ENCODE measurements at places on chromosomes 12 and 14.

- no peak for DNase-seq
These were observed 3.6 kb downstream of the ISCU start for GRCh38 chr12:108565976-108566375.

DNA sequence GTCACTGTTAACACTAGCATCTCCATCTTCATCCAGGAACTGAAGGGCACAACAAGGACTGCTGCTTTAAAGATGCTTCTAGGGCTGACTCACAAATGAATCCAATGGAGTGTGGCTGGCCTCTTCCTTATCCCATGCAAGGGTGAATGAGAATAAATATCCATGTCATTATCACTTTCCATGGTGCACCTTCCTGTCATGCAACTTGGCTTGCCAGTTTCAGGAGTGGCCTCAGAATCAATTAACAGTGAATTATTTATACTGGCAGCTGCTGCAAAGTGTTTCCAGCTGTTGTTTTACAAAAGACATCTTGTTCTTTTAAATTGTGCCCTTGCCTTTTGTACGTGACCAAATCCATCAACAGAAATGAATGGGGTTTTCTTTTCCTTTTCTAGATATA is 499.3 kb upstream of the TMEM132C start:
- DNase-seq = no peak

GRCh38 chr14:79043194-79043889 is 873.2 kb downstream of the NRXN3 start:
- no peak for DNase-seq

GRCh38 chr14:101926085-101926484 is 38.3 kb upstream of the DYNC1H1 start:
- no peak for DNase-seq

DNA sequence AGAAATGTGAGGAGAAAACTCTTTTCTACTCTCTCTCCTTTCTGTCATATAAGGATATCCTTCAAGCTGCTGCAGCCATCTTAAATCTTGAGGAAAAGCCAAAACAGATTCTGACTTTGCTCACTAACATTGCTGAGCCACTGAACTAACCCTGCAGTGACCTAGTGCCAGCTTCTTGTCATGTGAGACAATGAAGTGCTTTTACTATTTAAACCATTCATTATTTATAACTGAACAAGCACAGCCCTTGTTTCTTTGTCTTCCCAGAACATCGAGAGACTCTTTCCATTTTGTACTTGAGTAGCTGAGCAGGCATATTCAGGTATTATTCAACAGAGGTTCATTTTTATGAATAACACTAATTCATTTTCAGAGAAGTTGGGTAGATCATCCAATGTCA is 455.0 kb upstream of the TMPO start:
- no peak for DNase-seq

DNA sequence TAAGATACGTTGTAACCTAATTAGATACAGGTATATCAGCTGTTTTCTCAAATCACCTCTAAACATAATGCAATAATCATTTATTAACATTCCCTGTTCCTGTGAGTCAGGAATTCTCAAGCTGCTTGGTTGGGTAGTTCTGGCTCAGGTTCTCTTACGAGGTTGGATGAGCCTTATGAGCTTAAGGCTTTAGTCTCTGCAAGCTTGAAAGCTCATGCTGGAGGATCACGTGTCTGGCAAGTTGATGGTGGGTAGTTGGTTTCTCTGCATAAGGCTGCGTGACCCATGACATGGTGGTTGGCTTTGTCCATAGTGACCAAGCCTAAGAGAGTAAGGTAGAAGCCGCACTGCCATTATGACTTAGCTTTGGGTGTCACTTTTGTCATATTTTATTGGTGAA is 62.0 kb downstream of the PLEKHA5 start:
- no peak for DNase-seq

DNA sequence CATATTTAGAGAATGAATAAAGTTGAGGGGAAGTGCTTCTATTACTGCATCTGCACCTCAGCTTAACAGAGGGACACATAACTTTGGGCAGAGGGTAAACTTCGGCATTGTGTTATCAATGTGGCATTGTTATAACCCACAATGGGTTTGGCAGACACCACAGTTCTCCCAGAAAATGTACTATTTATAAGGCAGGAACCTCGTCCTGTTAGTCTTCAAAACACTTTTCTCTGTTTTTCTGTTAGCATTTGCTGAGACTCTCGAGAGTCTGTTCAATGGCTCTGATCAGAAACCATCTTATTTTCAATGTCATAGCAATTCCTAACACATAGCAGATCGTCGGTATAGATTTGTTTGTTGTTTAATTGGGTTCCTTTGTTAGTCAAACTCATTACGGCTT is 13.9 kb downstream of the PPP1R36 start:
- DNase-seq = no peak

DNA sequence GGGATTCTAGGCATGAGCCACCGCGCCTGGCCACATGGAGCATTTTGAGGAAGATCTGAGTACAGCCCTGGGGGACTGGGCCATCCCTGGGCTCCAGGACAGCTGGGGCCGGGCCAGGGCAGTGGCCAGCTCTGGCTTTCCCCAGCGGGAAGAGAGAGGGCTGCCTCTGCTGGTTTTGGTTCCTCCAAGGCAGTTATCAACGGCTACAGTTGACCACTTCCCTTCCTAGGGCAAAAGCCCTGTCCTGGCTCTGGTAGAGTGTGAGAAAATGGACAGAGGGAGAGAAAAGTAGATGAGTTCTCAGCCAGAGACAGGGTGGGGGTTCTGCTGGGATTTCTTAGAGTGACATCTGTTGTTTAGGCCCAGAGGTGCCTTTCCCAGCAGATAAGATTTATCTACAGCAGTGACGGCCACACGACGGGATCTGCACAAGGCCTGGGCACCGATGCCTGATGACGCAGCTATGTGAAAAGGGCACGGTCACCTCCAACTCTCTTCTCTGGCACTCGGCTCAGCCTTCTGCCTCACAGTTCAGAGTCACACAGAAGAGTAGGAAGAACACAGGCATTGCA is 5.5 kb upstream of the HVCN1 start:
- no peak for DNase-seq

GRCh38 chr12:67681105-67681778 is 32.7 kb downstream of the DYRK2 start:
- DNase-seq = peak; percentile 83

- DNase-seq = no peak
These were observed 24.4 kb upstream of the EID3 start for GRCh38 chr12:104279164-104279563.

- DNase-seq = no peak
These were observed 29.3 kb upstream of the RIN3 start for GRCh38 chr14:92484132-92484823.

- no peak for DNase-seq
These were observed 512 bp downstream of the POU6F1 start for GRCh38 chr12:51217133-51217967.

DNA sequence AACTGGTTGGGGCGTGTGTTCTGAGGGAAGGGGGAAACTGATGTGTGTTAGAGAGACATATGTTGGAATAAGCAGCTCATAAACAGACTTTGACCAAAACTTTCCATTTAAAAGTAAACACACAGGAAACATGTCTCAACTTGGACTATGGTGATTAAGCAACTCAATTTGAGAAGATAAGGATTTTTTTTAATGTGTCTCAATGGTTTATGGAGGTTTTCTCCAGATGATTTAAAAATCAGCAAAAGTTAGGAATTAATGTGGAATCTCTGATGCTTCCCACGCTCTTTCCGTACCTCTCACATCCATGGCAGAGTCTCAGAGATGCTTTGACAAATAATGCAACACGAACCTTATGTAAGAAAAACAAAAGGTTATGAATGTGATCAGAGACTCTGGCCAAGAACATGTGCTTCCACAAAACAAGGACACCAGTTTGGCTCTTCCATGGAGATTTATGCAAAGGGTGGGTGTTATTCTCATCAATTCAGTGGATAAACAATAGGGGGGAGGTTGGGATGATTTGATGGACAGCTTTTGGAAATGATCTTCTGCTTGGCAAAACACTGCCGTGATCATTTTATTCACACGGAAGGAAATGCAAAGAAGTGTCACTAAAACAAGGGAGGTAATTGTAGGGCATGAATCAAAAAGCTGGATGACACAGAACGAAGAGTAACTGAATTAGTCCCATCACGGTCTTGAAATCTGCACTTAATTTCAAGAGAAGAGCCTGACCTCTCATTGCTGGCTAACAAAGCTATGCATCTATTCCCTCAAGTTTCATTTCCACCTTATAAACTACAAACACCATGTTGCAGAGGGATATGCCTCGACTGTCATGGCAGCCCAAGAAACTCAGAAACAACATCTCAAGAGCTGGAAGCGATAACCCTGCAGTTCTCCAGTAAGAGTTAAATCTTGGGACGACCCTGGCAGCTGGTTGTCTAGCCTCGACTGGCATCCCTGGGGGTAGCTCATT is 76.5 kb downstream of the FOXN3 start:
- DNase-seq = no peak

- DNase-seq = no peak
These were observed 67.9 kb upstream of the BEGAIN start for GRCh38 chr14:100654814-100655740.

- DNase-seq = peak; percentile 11
These were observed 65.6 kb upstream of the RPL10L start for GRCh38 chr14:46717211-46717610.

DNA sequence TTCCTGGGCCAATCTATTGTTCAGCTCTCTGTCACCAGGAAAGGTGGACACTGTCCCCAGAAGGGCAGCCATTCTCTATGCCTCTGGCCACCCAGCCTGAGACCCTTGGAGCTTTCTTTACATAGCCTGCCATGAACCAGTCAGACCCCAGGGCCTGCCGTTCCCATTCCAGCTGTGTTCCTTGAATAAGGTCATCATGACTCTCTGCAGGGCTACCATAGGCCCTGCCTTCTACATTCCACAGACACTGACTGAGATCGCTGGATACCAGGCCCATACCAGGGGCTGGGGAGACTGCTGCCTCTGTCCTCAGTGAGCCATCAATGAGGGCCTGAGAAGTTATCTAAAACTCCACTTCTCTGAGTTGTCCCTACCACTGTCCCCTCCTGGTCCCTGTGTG is 75.5 kb downstream of the SYNE3 start:
- no peak for DNase-seq

- DNase-seq = no peak
These were observed 29.5 kb downstream of the VPS37B start for GRCh38 chr12:122866379-122866778.

GRCh38 chr12:47876440-47876960 is 28.3 kb downstream of the VDR start:
- DNase-seq = no peak
